Sciatic nerve (tissue), 2 donors: ENCODE measurements at places on chromosomes 11 and 22.

DNA sequence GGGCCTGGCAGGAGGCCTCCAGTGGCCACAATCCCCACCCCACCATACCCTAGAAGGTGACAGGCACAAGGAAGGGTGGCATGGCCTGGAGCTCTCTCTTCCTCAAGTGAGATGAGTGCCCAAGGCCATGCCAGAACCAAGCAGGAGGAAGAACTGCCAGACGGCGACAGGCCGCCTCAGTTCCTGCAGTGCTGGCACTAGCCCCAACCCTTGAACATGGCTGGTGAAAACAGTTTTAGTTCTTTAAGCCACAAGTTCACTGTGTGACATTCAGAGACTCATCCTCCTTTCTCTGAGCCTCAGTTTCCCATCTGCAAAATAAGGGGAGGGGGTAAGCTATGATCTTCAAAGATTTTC is 9.8 kb downstream of the CHRDL2 start:
- no peak for DNase-seq

- no peak for DNase-seq
These were observed 224.1 kb downstream of the CADM1 start for GRCh38 chr11:115279813-115280761.

DNA sequence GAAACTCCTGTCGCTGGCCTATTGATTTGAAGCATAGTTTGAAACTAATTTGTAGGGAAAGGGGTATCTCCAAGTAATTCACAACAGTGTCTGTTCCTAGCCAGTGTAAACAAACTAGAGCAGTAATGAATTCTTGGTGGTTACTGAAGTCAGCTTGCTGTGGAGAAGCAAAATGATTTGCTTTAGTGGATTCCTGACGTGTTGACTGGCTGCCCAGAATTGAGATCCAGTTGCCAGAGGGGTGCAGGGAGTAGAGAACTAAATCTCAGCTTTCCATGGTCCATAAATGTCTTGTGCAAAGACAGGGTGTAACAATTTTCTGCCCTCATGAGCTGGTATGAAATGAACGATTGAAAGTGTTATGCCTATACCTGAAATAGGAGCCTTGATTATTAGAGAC is 382.5 kb upstream of the KIRREL3 start:
- DNase-seq, result no peak

DNA sequence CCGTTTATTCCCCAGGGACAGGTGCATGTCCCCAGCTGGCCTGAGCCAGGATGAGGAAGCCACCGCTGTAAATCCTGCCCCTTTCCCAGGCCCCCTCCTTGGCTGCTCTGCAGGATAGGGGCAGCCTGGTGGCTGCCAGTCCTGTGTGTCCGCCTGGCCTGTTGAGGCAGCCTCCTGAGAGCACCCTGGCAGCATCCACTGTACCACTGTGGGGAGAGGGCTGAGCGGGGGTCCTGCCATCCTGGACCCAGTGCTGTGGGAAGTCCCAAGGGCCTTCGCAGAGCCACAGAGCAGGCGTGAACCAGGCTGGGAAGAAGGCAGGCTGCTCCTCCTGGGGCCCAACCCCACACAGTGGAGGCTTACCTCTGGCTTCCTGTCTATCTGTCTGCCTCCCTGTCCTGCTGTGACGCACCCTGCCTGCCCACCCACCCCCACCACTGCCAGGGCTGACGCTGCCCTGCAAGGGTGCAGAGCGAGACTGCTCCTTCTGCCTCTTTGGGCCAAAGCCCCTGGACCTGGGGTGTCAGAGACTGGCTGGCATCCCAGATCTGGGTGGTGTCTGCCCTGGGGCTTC is 8.4 kb downstream of the KCTD17 start:
- DNase-seq, result no peak

GRCh38 chr11:67267188-67268080 is 1.2 kb downstream of the GRK2 start:
- DNase-seq, result peak; percentile 65

GRCh38 chr11:107157809-107158187 is 139.5 kb upstream of the GUCY1A2 start:
- DNase-seq, result no peak

- DNase-seq, result no peak
These were observed 2.1 kb downstream of the AIP start for GRCh38 chr11:67484847-67485311.

DNA sequence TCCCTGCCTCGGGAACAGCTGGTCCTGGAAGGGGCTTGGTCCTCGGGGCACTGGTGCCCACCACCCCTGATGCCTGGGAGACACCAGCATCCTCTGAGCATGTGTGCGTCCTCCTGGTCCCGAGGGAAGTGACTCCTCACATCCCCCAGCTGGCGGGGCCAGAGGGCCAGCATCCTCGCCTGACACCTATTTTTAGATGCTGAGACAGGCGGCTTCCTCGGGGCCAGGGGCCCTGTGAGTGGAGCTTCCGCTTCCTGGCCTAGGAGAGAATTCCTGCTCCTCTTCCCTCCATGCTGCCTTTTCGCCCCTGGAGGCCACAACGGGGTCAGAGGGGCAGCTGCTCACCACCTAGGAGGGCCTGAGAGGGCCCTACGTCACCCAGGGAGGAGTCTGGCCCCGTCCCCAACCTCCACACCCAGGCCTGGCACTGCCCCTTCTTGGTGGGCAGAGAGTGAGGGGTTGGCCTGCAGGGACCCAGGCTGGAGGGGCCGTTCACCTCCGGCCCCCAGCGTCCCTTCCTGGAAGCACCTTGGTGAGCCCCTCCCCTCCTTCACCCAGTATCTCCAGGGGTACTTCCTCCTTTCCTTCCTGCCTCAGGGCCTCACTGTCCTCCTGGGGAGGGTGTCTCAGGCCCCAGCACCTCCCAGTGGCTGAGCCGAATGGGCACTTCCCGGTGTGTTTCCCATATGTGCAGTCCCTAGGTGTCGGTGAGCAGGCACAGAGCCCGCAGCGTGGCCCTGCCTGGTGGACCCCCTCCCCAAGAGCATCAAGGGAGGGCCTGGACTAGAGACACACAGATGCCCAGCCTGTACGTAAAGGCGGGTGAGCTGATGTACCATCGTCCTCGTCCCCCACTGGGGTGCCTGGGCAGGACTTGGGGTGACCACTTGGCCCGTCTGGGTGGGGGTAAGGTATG is 6.1 kb downstream of the CD81 start:
- no peak for DNase-seq

DNA sequence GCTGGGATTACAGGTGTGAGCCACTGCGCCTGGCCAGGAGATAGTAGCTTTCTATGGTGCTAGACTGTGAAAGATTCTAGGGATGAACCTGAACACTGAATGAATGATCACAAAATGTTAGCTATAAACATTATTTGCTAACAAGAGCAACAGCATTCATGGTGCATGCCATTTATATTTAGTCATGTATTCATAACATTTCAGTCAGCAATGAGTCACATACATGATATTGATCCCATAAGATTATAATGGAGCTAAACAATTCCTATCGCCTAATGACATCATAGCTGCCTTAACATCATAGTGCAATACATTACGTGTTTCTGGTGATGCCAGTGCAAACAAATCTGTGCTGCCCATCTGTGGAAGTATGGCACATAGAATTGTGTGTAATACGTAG is 164.1 kb downstream of the ARHGAP42 start:
- DNase-seq, result no peak

- DNase-seq, result no peak
These were observed 328.2 kb upstream of the NCAM1 start for GRCh38 chr11:112632866-112633505.

DNA sequence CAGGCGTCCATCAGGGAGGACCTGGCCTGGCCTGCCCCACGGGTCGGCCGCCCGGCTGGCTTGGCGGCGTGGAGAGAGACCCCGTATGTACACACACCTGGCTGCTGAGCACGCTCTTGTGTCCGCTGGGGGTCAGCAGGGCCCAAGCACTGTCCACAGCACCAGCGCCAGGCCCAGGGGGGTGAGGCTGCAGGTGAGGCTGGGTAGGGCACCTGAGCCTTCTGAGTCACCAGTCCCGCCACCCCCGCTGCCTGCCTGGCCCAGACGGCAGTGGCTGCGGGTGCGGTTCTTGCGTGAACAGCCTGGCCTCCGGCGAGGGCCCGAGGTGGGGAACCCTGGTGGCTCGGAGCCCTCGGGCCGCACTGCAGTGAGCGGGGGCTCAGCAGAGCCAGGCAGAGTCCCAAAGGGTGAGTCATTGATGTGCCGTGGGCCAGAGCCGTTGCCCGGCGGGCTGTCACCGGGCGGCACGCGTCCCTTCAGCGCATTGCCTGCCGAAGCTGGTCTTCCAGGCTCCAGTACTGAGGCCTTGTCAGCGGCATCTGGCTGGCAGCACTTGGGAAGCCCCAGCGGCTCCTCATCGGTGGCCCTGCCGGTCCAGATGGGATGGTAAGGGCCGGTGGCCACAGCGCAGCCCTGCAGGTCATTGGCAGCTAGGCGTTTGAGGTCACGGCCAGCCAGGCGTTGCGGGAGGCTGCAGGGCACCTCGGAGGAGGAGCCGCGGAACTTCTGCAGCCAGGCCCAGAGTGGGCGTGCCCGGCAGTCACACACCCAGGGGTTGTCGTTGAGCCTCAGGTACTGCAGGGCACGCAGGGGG is 26.3 kb downstream of the RTN4R start:
- no peak for DNase-seq

GRCh38 chr22:50220603-50221409 is 20.0 kb downstream of the SELENOO start:
- no peak for DNase-seq

DNA sequence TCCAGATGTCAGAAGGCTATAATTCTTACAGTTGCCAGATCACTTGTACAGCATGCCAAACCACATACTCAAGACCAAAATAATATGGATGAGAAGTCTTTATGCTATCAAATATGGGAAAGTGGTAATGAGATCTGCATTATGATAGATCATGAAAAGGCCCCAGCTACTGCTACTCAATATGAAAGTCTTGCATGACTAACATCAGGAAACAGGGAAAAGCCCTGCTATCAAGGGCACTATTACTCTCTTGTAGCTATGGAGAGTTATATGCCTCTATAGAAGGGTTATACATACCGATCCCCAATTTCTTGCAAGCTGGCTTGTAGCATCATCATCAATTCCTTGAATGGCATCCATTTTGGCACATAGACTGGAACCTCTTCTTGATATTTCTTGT is 30.2 kb upstream of the TMPRSS5 start:
- DNase-seq, result no peak

DNA sequence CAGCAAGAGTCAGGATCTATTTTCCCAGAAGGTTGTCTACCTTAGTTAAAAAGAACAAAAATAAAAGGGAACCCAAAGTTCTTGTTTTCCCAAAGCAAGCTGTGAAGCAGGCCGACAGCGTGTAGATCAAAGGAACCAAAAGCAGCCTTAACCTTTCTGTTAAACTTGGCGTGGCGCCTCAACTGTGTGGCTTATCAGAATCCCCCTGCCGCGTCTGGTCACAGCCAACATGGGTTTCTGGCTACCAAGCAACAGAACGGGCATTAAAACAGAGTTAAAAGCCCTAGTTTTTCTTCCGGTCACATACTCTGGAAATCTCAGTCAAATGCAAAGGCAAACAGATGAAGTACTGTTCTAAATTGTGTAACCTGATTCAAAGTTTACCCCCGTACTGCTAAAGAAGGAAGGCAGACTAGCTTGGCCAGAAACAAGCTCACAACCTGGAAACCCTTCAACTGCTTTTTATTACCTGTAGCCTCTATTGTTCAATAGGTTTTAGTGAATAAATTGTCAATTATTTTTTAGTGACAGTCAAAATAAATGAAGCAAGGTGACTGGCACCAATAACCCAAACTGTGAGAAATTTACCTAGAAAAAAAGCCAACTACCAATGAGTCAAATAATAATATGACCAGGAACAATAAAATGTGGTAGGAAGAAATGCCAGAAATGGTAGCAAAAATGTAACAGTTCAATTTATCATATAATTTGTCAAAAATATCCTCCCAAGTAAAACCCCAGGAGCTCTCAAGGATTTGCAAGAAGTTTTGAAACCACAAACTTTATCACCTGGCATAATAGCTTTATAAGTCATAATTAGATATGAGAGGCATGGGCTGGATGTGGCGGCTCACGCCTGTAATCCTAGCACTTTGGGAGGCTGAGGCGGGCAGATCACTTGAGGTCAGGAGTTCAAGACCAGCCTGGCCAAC is 21.4 kb downstream of the CHKA start:
- no peak for DNase-seq

DNA sequence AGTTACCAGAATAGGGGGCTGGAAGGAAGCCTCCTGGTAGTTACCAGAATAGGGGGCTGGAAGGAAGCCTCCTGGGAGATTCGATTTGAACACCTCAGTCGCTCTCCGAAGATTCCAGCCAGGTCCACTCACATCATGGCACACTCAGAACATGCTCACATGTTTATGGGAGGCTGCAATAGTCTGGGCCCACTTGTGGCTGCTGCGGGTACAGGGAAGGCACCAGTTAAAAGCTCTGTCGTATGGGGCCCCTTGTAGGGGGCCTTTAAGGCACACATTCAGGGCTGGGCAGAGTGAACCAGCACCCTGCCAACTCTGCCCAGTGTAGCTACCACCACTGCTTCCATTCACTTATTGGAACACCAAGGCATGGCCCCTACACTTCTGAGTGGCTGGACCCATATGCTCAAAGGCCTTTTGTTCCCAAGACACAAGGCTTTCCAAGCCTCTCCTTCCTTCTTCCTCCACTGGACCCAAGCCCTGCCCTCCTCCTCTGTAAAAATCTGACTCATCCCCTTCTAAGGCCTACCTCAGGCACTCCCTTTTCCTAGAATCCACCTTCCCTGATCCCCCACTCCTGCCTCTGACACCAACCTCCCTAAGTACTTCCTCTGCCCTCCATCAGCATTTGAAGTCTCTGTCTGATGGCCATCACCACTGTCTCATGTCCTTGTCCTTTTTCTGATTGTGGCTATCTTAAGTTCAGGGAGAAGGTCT is 28.0 kb downstream of the USP35 start:
- DNase-seq, result no peak

- DNase-seq, result no peak
These were observed 306.1 kb downstream of the C11orf87 start for GRCh38 chr11:109728056-109728455.

- DNase-seq, result no peak
These were observed 21.1 kb downstream of the PHF21B start for GRCh38 chr22:44988671-44989070.

DNA sequence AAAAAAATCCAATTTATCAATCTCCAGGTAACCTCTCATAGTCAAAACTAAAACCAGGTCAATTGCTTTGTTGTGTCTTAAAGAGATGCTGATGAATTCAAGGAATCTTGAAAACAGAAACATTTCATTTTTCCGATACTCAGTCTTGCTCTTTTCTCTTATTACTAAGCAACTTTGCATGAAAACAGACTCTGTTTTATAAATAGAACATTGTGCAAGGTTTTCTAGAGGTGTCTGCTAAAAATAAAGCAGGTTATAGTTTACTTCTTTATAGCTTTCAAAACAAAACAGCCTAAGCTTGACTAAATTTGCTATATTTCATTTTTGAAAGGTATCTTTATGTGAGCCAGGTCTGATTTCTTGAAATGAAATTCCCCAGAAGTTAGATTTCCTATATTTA is 109.3 kb downstream of the ARL14EP start:
- no peak for DNase-seq

- DNase-seq, result no peak
These were observed 109.8 kb downstream of the ZBTB16 start for GRCh38 chr11:114169321-114169749.
